ENCODE measurements at places on chromosomes 3 and 15.

- no peak for DNase-seq
Observed at GRCh38 chr15:85327820-85328219, 52.6 kb upstream of the AKAP13 start.

GRCh38 chr3:12352253-12352652 is 63.4 kb downstream of the PPARG start:
- no peak for DNase-seq

- DNase-seq = no peak
Observed at GRCh38 chr3:31808143-31808720, 172.8 kb downstream of the OSBPL10 start.

DNA sequence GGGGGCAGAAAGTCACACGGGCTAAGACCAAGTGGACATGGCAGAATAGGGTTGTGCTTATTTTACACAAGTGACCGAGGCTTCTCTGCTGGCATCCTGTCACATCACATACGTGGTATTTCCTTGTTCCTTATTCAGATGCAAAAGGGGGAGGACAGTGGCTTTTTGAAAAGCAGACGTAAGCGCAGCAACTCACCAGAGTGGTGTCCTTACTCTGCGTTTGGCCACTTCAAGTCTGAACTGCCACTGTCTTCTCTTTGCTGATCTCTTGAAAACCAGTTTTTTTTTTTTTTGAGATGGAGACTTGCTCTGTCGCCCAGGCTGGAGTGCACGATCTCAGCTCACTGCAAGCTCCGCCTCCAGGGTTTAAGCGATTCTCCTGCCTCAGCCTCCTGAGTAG is 113.2 kb downstream of the SOX2 start:
- no peak for DNase-seq

DNA sequence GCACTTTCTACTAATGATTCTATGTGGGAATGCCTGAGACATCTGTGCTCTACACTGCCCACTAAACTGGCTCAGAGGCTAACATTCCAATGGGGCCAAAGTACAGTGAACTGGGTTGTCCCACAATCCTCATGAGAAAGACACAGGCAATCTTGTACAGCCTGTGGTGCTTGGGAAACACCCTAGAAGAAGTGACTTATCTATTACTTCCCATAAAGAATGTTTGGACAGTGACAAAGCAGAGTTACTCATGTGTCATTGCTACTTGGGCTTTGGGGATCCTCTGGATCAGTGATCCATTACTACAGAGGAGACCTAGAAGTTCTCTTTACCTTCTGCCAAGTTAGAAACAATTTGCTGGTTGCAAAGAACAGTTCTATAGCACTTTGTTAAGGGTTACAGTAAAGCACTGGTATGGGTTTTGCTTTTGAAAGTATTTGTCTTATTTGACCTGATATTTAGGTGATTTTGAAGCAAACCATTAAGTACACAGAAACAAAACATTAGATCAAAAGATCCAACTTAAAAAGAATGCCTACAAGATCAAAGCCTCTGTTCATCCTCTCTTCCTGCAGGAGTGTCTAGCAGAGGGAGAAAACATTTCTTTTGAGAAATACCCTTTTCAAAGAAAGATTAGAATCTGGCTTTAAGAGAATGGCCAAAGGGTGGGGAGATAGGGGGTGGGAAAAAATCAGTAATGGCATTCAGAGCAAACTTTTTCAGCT is 75.8 kb downstream of the CTNNB1 start:
- DNase-seq = no peak

- no peak for DNase-seq
Observed at GRCh38 chr15:52551762-52552161, 17.1 kb downstream of the ARPP19 start.

DNA sequence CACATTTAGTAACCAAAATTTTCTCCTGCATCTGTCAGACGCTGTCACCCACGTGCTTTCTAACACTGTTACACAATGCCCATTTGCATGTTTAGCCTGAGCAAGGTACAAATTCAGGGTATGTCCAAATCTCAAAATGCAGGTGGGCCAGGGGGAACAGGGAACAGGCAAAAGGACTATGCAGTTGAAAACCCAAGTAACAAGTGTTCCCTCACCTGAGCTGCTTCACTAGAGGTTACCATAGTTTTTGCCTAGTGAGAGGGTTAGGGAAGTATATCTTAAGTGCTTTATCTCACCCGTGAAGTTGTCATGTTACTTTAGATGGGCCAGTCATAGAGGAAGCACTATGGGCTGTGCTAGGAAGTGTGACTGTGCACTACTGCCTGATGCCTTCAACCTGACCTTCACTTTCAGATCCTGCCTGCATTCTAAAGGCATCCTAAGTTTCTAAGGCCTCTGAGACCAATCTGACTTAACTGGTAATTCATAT is 6.0 kb upstream of the TMEM87A start:
- DNase-seq = no peak

DNA sequence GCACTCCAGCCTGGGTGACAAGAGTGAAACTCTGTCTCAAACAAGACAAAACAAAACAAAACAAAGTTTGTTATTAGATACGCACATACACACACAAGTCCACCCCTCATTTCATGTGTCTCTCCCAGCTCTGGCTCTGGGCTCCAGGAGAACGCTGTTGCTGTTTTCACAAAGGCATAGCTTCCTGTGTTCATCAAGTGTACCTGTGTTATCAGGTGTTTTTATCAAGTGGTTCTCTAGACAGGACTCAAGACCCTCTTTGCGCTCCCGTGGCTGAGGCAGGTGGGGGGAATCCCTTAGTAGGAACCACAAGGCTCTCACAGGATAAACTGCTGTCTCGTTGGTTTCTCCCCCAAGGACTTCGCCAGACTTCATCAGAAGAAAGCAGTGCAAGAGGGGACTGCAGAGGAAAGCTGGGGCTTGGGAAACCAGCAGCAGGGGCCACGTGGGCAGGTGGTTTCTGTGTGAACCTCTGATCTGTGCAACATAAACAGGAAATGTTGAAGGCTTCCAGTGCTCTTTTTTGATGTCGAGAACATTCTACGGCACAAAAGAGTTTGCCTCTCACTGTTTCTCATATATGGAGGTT is 6.9 kb upstream of the PPP1R2 start:
- peak; percentile 63 for DNase-seq

DNA sequence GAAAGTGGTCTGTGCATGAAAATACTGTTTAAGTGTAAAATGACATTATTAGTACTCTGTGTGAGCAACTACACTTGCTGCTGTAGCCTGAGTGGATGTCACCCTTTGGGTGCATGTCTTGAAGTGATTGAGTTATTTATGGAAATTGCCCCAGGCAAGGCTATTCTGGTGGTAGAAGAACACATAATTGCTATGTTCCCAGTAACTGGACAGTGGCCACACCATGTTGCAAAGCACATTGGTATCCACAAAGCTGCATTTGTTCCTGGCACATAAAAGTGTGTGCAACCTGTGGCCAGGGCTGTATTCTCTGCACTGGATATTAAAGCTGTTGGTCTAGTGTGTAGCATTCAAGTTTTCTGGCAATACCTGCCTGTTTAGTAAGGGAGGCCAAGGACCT is 23.8 kb downstream of the MTMR14 start:
- no peak for DNase-seq

GRCh38 chr3:154872074-154872473 is 208.0 kb upstream of the MME start:
- DNase-seq = no peak

DNA sequence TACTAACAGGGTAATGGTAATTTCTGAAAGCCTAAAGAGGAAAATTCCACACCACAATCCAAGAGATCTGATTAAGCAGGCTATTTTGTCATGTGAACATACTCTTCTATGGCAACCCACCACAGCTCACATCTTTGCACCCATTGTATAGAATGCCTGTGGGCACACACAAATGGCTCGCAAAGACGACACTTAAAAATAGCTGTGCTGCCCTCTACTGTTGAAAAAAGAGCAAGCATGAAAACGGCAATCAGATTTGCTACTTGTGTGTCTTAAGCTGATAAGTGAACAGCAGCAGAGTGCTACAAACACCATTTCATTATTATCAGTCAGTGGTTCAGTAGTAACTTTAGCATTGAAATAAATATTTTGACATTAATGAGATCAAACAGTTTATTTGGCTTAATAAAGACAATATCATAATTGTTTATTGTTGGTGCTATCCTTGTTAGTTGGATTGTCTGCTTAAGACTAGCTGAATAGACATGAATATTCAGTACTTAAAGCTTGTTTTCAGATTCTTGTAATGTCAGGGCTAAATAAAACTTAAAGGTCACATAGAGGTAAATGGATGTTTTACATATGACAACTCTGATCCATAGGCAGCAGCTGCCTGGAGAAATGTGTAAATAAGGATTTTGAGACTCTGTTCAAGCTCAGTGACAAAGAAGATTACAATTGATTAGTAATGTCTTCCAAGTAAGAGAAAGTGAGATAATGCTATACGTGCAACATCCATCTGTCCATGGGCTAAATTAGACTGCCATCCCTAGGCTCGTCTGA is 199.1 kb downstream of the LRRN1 start:
- no peak for DNase-seq

- DNase-seq = no peak
Observed at GRCh38 chr3:5022187-5022965, 43.1 kb downstream of the BHLHE40 start.

DNA sequence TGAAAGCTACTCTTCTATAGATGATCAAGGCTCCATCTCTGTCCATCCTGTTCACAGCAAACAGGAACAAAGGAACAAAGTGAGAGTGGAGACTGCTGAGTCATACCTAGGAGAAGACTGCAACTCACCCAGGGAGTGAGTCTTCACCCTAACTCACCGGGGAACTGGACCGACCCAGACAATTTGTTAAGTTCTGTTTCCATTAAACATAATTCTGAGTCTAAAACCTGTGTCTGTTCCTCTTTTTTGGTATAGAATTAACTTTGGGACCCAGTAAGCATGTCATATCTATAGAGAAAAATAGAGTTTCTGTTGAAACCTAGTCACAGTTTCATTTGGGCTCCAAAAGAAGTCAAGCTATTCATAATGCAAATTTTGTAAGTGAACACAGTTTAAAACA is 21.6 kb downstream of the CCDC80 start:
- no peak for DNase-seq

- no peak for DNase-seq
Observed at GRCh38 chr15:53208751-53209150, 418.6 kb upstream of the ONECUT1 start.

DNA sequence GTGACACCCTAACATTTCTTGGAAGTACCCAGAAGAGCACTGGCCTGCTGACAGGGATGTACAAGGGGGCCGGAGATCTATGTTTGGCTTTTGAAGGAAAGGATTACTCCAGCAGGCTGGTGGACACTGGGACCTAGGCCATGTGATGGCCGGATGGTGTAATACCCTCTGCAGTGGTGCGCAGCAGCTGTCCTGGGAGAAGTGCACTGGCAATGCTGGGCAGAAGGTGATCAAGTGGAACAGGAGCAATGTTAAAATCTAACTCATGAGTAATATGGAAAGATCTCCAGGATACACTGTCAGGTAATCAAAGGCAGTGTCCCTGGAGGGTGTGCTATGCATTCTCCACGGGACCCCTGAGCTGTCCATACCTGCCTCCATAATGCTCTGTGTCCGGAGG is 71.2 kb upstream of the POMGNT2 start:
- no peak for DNase-seq

DNA sequence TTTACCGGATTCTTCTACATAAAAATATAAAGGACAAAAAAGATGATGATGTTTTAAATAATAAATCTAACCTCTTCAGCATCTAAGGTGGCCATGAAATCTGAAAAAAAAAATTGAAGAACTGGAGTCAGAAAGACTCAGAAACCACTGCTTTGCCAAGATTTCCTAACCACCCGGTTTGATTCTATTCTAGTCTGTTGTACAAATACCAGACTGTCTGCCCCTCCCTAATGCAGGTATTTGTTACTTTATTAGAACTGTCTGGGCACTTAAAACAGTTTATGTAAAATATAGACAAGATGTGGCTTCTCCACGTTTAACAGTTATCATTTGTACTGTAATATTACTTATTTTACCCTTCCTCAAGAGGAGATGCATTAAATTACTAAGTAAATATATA is 48.8 kb downstream of the UACA start:
- DNase-seq = no peak

DNA sequence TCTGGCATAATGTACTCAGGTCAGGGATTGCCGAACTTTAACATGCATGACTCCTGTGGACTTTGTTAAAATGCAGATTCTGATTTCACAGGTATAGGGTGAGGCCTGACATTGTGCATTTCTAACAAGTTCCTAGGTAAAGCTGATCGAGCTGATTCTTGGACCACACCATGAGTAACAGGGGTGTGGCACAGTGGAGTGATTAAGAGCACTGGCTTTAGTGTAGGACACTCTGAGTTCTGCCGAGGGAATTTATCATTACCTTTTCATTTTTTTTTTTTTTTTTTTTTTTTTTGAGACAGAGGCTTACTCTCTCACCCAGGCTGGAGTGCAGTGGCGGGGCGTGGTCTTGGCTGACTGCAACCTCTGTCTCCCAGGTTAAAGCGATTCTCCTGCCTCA is 169.3 kb downstream of the ADAMTS9 start:
- no peak for DNase-seq

- no peak for DNase-seq
Observed at GRCh38 chr3:106534206-106534605, 665.4 kb upstream of the CBLB start.

- no peak for DNase-seq
Observed at GRCh38 chr3:69144631-69145245, 22.3 kb upstream of the LMOD3 start.

GRCh38 chr3:110526777-110527727 is 544.6 kb upstream of the NECTIN3 start:
- DNase-seq = no peak

GRCh38 chr3:171206283-171206682 is 179.8 kb upstream of the SLC2A2 start:
- DNase-seq = no peak

GRCh38 chr15:81152799-81153198 is 18.7 kb downstream of the CFAP161 start:
- no peak for DNase-seq

GRCh38 chr15:31554261-31554660 is 227.6 kb downstream of the KLF13 start:
- DNase-seq = no peak

- DNase-seq = no peak
Observed at GRCh38 chr15:94858920-94859319, 627.6 kb downstream of the MCTP2 start.

- DNase-seq = no peak
Observed at GRCh38 chr3:139308560-139308959, 35.3 kb upstream of the MRPS22 start.

DNA sequence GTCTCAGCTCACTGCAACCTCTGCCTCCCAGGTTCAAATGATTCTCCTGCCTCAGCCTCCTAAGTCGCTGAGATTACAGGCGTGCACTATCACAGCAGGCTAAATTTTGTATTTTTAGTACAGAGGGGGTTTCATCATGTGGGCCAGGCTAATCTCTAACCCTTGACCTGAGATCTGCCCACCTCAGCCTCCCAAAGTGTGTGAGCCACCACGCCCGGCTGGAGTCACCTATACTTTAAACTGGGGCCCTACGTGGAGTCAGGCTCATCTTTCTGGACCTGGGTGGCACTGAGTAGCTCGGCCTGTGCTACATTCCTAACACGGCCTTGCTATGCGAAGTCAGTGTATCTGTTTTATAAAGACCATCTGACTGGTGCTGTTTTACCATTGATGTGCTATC is 5.8 kb downstream of the GPR171 start:
- DNase-seq = no peak

Data from activated CD4-positive, CD25-positive, alpha-beta regulatory T cell treated with anti-CD3 and anti-CD28 coated beads, Interleukin-2, amount 50 U/mL, for 16 hours (primary cell).